C1 segment of cervical spinal cord (tissue), 14 donors: ENCODE measurements at places on chromosomes 5 and 9.

- DNase-seq: no peak
These were observed 122.2 kb upstream of the ITGA1 start for GRCh38 chr5:52665559-52665958.

GRCh38 chr9:102445181-102445747 is 549.9 kb upstream of the CYLC2 start:
- no peak for DNase-seq

DNA sequence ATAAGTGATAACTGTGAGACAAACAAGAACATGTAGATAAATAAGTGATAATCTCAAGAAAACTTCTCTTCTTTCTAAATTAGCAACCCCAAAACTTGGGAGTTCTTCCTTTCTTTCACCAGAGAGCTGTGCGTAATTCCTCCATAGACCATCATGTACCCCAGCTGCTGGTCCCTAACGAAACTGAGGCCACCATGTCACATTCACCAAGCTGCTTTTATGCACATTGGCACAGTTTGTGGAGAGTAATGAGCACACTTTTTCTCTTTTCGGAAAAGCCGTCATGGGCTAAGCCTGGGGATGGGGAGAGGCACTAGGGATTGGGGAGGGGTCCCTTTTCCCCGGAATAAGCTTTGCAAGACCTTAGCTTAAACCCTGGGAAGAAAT is 561.4 kb downstream of the BNC2 start:
- DNase-seq: no peak

DNA sequence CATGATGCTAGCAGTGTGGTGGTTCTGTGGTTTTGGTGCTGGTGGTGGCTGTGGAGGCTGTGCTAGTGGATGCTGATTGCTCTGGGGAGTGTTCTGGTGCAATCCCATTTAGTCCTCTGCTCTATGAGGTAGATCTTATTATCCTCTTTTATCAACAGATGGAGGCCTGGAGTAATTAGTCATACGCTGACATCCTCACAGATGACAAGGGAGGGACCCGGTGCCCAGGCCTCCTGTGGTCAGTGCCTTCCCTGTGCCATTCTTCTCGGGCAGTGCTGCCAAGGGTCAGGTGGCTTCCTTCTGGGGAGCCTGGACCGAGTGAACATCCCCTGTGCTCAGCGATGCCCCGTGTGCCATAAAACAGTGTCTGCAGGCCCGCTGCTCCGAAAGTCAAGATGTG is 74.5 kb downstream of the COL5A1 start:
- DNase-seq: no peak

- DNase-seq: no peak
These were observed 56.5 kb upstream of the TRPM3 start for GRCh38 chr9:71177901-71178300.

DNA sequence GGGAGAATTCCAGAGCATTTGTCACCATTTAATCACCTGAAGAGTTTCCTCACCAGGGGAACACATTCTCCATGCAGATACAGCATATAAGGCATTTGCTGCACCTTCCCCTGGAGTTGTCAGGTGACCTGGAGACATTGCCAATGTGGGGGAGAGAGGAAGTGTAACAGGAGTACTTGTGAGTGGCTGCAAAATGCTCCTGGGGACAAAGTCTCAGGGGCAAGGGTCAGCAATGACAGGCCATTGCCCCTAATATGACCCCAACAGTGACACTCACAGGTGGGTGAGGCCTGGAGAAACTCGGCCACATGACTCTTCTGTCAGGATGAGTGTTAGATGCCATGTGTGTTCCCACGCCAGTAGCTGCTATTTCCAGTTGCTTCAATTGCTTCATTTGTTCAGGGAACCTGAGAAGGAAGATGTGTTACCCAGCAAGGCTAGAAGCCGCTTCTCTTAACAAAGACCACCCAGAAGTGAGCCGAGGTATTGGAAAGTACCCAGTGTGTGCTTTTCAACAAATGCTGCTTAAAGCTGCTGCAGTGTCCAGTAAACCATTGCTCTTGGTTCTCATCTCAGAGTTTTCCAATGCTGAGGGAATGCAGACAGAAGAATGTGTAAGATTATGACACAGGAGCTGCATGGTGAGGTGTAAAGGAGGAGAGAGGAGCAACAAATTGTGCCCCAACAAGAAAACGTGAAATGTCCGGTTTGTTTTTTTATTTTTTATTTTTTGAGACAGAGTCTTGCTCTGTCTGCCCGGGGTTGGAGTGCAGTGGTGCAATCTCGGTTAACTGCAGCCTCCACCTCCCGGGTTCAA is 128.2 kb upstream of the SLC44A1 start:
- no peak for DNase-seq
